Right ventricle myocardium superior (tissue), 1 donor: ENCODE measurements at places on chromosomes 5 and 9. TPM values are rescaled to one million over a fixed set of nuclear protein-coding genes. Genes with fewer than 3 reads are reported as not detected.

DNA sequence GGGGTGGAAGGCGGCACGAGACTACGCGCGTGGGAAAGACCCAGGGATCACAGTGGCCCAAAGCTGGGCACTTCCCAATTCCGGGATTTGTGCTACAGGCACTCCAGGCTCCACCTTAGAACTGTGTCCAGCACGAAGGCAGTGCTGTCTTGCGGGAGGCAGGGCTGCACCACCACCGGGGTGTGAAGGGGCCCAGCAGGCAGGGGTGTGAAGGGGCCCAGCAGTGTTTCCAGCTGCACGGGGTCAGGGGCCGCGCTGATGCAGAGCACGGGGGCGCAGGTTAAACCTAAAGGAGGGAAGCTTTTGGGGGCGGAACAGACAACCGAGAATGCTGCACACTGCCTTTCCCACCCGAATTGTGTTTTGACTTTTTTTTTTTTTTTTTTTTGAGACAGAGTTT lies 1.1 kb upstream of the PDCD6 start:
- DNase-seq, result no peak

DNA sequence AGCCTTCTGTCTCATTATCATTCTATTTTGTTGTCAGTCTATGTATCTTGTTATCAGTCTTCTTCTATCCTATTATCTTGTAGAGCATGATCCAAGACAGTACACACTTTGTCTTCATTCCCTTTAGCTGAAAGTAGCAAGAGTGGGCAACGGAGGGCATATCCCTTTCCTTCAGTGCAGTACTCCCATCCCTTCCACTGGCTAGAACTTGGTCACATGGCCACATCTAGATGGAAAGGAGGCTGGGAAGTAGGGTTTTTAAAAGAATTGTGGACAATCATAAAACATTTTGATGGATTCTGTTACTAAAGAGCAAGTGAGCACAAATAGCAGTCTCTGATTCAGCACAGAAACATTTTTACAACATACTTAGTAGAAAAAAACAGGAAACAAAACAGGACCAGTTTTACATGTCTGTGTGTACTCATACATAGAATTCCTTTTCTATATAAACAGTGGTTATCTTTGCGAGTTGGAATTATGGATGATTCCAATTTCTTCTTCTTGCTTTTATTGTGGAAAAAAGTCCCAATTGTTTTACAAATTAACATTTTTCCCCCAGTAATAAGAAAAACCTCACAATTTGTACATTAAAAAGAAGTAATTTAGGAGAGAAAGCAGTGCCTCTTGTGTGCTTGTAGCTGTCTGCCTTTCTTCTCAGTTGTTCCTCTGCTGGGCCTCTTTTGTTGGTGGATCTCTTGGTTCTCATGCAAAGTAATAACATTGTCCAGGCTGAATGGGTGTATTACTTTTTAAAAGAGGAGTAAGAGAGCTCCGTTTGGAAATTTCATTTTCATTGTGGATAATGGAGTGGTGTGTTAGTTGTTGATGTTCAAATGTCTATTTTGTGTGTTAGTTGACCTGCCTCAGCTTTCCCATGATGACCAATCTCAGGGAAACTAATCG lies 410.9 kb upstream of the TRPC7 start:
- DNase-seq, result no peak

- DNase-seq, result peak; percentile 66
Observed at GRCh38 chr5:139895647-139896046, 100.0 kb downstream of the PSD2 start.

DNA sequence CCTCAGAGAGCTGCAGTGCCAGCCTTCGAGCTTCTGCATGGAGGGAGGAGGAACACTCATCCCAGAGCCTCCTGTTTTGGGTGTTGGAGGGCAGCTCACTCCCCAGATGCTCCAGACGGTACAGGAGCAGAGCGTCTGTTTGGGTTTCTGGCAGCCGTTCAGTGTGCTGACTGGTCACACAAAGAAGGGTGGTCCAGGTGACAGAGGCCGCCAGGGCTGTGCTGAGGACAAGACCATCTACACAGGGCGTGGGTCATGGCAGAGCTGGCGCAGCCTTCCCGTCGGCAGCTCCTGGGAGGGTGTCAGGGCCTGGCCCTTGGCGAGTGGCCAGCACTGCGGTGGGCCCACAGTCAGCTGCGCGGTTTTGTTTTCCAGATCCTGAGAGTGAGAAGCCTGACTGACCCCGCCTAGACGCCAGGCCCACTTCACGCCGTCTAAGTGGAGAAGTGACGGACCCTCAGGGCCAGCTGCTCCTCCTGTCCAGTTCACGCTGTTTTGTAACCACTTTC lies 131.4 kb upstream of the FAM120A start:
- no peak for DNase-seq

- no peak for DNase-seq
Observed at GRCh38 chr5:138752341-138752950, 779 bp upstream of the CTNNA1 start.

DNA sequence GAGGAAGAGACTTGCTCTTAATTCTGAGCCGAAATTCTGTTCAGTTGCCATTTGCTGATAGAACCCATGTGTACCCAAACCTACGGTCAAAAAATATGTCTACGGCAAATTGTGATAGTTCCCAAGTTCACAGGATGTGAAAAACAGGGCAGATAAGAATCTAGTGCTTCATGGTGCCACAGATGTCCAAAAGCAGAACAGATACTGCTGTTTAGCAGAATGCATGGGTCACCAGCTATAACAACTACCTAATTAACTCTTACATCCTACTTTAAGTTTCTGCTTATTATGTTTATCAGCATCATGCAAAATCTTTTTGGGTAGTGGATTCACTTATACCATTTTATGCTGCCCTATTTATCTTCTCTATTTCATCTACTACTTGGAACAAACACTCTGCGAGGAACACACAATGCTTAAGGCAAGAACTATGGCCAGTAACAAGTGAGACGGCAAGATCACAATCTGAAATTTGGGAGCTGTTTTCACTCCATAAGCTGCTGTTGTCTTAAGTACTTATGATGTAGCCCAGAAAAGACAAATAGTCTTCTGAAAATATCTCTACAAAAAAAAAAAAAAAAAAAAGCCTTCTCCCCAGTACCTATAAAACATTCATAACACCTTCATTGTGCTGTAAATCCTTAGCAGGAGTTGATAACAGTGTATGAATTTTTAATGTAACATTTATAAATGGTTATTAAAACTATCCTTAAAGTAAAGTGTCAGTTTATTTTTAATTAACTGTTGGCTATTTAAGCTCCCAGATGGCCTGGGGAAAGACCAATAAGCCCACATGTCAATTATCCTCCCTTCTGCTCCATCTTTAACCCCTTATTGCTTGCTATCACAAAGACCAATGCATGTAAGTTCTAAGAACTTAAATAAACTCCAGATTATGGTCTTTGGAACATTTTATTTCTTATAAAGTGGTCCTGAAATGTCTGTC lies 232.3 kb downstream of the TLR4 start:
- DNase-seq, result no peak

DNA sequence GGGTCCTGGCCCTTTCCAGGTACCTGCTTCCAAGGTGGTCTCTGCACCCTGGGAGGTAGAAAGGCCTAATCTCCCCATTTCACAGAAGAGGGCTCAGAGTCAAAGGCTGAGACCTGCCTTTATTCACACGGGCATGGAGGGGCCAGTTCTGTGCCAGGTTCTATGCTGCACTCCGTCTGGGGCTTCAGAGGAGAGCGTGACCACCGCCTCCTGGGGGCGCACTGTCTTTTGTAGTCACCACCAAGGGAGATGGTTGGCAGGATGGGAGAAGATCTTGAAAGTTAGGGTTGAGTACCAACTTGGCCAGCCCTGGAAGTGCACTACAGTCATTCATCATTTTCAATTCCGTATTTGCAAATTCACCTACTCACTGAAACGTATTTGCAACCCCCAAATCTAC lies 23.7 kb upstream of the PRDM12 start:
- no peak for DNase-seq

DNA sequence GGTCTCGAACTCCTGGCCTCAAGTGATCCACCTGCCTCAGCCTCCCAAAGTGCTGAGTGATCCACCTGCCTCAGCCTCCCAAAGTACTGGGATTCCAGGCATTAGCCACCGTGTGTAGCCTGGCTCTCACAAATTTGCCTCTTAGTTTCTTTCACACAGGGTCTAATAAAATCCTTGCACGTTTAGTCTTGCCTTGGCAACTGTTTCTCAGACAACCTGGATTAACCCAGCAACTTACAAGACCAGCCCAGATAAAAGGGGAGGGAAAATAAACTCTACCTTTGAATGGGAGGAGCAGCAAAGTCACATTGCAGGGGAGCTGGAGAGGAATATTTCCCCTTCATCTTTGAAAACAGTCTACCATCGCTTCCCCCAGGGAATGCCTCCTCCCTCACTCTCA lies 29.3 kb upstream of the GNA14 start:
- DNase-seq, result no peak

DNA sequence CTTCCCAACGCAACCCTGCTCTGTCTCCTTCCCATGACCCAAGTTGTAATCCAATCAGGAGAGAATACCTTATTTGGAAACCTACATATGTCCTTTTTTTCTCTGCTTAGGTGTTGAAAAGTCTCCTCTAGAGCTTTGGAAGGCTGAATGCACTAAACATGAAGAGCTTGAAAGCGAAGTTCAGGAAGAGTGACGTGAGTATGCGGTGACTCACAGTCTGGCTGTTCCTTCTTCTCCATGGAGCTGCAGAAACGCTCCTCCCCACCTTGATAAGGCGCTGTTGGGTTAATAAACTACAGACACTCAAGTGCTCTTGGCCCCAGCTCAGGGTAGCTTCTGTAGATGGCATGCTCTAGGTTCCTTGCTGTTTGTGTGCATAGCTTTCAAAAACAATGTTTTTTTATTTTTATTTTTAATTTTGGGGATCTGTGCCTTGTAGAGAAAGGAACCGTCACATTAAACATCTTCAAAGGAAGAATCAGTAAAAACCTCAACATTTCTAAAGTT lies 30.7 kb downstream of the RAI14 start:
- peak; percentile 77 for DNase-seq

DNA sequence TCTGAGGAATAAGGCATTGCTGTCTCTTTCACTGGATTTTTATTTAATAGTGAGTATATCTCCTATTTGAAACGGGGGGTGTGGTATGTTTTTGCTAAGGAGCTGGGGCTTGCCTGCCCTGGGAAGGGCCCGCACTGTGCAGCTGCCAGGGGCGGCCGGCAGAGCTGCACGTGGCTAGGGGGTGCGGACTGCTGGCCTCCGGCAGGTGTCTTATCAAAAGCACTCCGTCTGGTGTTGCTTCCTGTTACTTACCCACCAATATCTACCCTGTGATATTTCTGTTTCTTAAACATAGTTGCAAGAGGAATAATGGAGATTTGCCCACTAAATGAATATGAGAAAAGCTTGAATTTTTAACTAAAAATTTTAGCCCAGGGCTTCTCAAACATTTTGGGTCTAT lies 232.0 kb downstream of the IRX1 start:
- no peak for DNase-seq

DNA sequence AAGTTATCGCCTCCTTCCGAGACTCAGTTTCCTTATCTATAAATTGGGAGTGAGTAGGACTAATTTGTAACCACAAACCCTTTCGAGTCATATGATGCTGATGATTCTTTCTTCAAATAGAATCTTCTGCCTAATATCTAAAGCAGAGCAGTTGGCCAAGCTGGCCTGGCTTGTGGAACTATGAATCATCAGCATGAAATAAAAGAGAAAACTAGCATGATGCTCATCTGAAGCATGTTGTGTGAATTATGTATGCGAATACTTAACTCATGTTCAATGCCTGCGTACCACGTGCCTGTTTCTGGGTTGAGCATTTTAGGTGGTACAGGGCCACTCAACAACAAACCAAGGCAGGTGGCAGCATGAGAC lies 15.0 kb upstream of the ORM1 start:
- no peak for DNase-seq

DNA sequence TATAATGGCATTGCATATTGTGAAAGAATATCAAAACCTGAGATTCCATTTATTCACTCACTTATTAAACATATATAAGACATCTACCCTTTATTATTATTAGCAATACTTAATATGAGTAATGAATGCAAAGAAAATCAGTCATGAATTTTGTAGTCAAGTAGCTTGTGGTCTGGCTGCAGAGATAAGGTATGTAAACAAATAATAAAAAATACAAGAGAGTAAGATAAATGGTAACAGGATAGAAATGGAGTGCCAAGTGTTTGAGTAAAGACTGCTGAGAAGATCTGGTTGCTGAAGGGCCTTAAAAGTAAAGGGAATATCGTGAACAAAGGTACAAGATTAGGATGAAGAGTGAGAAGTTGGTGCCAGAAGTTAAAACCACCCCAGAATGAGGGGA lies 18.4 kb downstream of the TRIM32 start:
- DNase-seq, result no peak

The COL15A1 gene
- total RNA-seq, result 55.9 TPM

The ADAMTS19 gene
- total RNA-seq, result 0.81 TPM

The SHOC1 gene
- total RNA-seq, result not detected

The MARCHF11 gene
- 7.1 TPM for total RNA-seq

The GRM6 gene
- total RNA-seq, result not detected
